ENCODE measurements at places on chromosomes 11 and 22.

DNA sequence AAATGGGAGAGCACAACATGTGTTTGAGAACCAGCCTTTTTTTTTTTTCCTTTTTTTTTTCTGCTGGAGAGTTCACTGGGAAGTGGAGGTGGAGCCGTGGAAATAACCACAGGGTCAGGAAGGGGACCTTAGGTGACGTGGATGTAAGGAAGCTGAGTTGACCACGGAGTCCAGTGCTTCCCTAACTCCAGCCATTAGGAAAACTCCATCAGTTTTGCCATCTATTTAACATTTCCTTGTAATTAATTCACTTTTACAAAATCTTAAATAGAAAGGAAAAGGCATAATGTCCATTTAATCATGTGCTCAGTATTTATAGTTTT, 2.0 kb upstream of the CDK2AP2 start:
- no peak for DNase-seq

- DNase-seq: no peak
Measured at GRCh38 chr11:1875093-1875850, 16.4 kb downstream of the PRR33 start.

DNA sequence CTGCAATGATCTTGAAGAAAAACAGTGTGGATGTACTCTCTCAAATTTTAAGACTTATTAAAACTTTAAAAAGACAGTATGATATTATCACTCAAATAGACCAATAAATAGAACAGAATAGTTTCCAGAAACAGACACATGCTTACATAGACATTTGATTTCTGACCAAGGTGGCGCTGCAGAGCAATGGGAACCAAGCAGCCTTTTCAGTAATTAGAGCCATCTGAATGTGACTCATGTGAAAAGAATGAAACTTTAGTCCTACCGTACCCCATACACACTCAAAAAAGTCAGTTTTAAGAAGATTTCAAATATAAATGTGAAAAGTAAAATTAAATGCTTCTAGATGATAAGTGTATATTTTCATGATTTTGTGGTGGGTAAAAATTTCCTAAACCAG, 74.2 kb upstream of the MS4A8 start:
- DNase-seq: no peak

GRCh38 chr22:32185821-32186220, 19.1 kb downstream of the RFPL2 start:
- no peak for DNase-seq

Measured in cerebellar nuclear complex (tissue), 1 donor.